ENCODE measurements at places on chromosomes 2 and 18.

GRCh38 chr2:38733300-38733971 lies 17.7 kb downstream of the SRSF7 start:
- no peak overlapping the region for H3K4me3 ChIP-seq
- H3K4me1 ChIP-seq = peaks cover 4% of the 10 kb centered on the region
- H3K27me3 ChIP-seq = no peaks in the 10 kb centered on the region
- DNase-seq = no peak
- H3K27ac ChIP-seq = no peak overlapping the region
- peaks cover 58% of the 10 kb centered on the region for H3K36me3 ChIP-seq

GRCh38 chr2:128362889-128363228 lies 44.2 kb upstream of the HS6ST1 start:
- peak overlapping the region; percentile 58 for H3K27ac ChIP-seq
- no peaks in the 10 kb centered on the region for H3K27me3 ChIP-seq
- H3K36me3 ChIP-seq = no peaks in the 10 kb centered on the region
- H3K4me3 ChIP-seq = no peak overlapping the region
- H3K4me1 ChIP-seq = peaks cover 24% of the 10 kb centered on the region

DNA sequence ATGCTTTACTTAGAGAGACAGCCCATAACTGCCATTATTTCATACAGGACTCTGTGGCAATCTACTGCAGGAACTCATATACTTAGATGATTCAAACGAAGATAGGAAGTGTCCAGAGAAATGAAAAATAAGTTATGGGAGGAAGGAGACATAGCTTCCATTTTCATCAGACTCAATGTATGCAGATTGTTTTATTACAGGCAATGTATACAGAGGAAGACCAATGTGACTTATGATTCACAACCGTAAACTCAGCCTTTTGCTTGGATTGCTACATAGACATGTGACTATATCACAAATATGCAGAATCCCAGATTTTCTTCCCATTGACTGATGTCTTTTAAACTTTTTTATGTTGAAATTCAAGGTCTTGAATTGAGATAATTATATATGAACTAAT lies 793.4 kb downstream of the SATB2 start:
- no peak overlapping the region for H3K27ac ChIP-seq
- no peaks in the 10 kb centered on the region for H3K36me3 ChIP-seq
- H3K4me3 ChIP-seq = no peak overlapping the region
- DNase-seq = no peak

- H3K27ac ChIP-seq = no peak overlapping the region
- no peaks in the 10 kb centered on the region for H3K27me3 ChIP-seq
- DNase-seq = no peak
- no peaks in the 10 kb centered on the region for H3K4me1 ChIP-seq
- peaks cover 32% of the 10 kb centered on the region for H3K36me3 ChIP-seq
- H3K4me3 ChIP-seq = no peak overlapping the region
These were observed 101.1 kb downstream of the PIGN start for GRCh38 chr18:62085756-62086155.

- DNase-seq = no peak
- H3K4me1 ChIP-seq = peaks cover 9% of the 10 kb centered on the region
- no peak overlapping the region for H3K27ac ChIP-seq
- no peaks in the 10 kb centered on the region for H3K27me3 ChIP-seq
These were observed 4.5 kb upstream of the FHL2 start for GRCh38 chr2:105403241-105403782.

- H3K4me1 ChIP-seq = no peaks in the 10 kb centered on the region
- H3K27ac ChIP-seq = no peak overlapping the region
- peaks cover 62% of the 10 kb centered on the region for H3K36me3 ChIP-seq
- no peak overlapping the region for H3K4me3 ChIP-seq
- H3K27me3 ChIP-seq = no peaks in the 10 kb centered on the region
- DNase-seq = no peak
These were observed 41.3 kb downstream of the RALB start for GRCh38 chr2:120294008-120294340.

Data from tibial artery (tissue), 4 donors.